ENCODE measurements at places on chromosomes 4 and X. TPM values are rescaled to one million over a fixed set of nuclear protein-coding genes. Genes with fewer than 3 reads are reported as not detected.

Gene NMU
- not detected for total RNA-seq

Gene F8A2
- not detected for total RNA-seq

Gene GPM6B
- total RNA-seq, result not detected

Gene BST1
- total RNA-seq, result 12.8 TPM

Gene TLL1
- total RNA-seq, result under 0.01 TPM

Gene ARL13A
- total RNA-seq, result not detected

Gene UCP1
- not detected for total RNA-seq

Gene GPR101
- total RNA-seq, result not detected

Gene AFM
- not detected for total RNA-seq

Gene SUPT20HL1
- total RNA-seq, result under 0.01 TPM

Gene TMEM150C
- total RNA-seq, result 0.30 TPM

Gene CXXC4
- 0.30 TPM for total RNA-seq

Gene CPLX1
- total RNA-seq, result not detected

Gene DSPP
- not detected for total RNA-seq

Gene TCEAL2
- not detected for total RNA-seq

Gene CENPVL2
- not detected for total RNA-seq

Gene CSAG3
- total RNA-seq, result not detected

Gene PRDM8
- 11.9 TPM for total RNA-seq

Gene NIPAL1
- 2.7 TPM for total RNA-seq

Gene PHKA1
- total RNA-seq, result 21.1 TPM

Gene ASB11
- total RNA-seq, result not detected

Gene ERVMER34-1
- not detected for total RNA-seq

Gene SRP72
- 77.5 TPM for total RNA-seq

Gene CXCR3
- not detected for total RNA-seq

Gene UGT2A1
- not detected for total RNA-seq

Gene MND1
- 1.8 TPM for total RNA-seq

Gene HPSE
- 0.30 TPM for total RNA-seq

Gene VGLL1
- not detected for total RNA-seq

Gene PAGE2B
- total RNA-seq, result not detected

Gene ARL9
- 0.23 TPM for total RNA-seq

Gene TRIM61
- total RNA-seq, result 3.0 TPM

Gene RADX
- 7.6 TPM for total RNA-seq

Gene IDUA
- 29.4 TPM for total RNA-seq
